Urinary bladder (tissue), 4 donors: ENCODE measurements at places on chromosomes 6 and 20.
A peak's percentile ranks its signal among the peaks of the same experiment; 100 is the strongest.

DNA sequence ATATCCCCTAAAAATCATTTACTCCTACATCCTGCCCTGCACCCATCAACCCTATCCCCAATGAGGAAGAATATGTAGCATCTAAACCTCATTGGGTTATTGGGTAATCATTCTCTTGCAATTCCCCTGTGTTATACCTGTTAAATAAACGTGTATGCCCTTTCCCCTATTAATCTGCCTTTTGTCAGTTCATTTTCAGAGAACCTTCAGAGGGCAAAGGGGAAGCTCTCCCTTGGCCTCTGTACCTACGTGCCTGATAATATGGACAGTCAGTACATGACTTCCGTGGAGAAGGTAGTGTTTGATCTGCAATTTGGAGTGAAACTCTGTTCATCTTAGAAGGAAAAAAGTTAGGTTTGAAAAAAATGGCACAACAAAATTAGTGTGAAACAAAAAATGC, 173.5 kb upstream of the RUNX2 start:
- DNase-seq: no peak

GRCh38 chr6:34015586-34015985, 130.3 kb downstream of the GRM4 start:
- DNase-seq: no peak

DNA sequence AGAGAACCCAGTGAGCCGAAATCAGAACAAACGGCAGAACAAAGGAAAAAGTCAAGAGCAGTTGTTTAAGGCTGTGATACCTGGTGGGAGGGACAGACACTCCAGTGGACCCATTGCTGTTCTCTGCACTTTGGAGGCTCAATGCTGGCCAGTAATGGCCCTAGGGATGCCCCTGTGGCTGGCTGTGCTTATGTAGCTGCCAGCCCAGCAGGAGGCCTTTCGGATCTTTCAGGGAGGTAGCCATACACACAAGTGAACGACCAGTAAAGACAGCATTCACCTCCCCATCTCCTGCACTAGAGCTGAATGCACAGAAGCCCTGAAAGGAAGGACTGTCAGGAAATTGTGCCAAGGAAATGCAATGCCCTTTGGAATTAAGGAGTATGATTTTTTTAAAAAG, 34.3 kb downstream of the GPLD1 start:
- no peak for DNase-seq

- no peak for DNase-seq
Observed at GRCh38 chr20:43460172-43460829, 2.6 kb downstream of the SRSF6 start.

DNA sequence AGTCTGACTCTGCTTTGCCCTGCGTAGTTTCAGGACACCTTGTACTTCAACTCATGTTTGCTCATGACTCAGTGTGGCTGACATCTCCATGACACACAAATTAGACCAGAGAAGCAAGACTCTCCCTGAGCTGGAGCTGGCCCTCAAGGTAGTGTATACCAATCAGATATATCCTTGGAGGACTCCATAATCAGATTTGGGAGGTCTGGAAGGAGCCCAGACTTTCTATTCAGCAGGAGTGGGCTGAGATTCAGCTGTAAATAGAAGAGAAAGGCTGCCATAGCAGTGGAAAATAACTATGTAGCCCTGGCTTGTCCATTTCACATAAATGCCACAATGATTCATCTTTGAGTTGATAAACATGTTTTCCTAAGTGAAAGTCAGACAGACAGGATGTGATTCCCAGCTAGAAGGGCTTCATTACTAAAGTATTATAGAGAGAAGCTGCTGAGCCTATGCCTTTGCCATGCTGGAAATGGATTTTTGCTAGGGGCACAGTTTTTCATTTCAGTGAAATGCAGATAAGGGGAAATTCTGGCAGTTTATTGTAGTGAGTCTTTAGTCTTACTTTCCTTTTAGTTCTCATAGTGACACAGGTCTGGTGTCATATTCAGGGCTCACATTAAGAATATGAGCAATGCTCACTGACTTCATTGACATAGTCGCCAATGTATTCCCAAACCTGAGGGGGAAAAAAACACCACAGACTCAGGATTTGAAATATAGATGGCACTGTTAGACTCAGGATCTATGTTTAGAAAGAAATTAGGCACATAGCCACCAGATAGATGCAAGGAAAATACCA, 95.3 kb downstream of the CLVS2 start:
- DNase-seq: peak; percentile 20

- no peak for DNase-seq
Observed at GRCh38 chr6:143325379-143326140, 124.9 kb downstream of the ADAT2 start.

DNA sequence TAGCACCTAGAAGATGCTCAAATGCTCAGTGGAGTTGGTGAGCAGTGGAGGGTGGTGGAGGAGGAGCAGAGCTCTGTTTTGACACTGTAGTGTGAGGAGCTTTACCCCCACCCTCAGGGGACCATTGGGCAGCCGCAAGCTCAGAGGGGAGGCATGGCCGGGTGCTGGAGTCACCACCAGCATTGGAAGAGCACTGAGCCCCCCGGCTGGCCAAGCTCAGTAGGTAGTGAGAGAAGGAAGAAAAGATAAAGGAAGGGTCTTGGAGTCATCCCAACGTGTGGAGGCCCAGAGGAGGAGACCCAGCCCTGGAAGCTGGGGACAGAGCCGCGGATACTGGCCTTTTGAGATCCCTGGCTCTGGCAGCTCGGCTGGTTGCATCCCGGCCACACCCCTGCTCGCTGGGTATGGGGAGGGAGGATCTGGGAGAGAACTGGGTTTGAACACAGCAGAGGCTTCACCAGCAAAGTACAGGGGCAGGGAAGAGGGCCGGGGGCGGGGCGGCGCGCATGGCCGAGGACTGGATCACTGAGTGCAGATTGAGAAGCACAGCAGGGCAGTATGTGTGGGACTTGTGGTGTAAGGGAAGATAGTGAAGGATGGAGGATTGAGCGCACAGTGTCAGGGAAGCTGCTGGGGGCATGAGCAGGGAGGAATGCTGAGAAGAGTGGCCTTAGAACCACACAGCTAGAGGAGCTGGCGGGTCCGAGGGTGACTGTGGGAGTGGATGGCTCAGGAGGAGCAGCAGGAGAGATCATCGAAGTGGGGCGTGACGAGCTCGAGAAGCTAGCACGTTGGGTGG, 24.4 kb downstream of the SYNDIG1 start:
- no peak for DNase-seq

DNA sequence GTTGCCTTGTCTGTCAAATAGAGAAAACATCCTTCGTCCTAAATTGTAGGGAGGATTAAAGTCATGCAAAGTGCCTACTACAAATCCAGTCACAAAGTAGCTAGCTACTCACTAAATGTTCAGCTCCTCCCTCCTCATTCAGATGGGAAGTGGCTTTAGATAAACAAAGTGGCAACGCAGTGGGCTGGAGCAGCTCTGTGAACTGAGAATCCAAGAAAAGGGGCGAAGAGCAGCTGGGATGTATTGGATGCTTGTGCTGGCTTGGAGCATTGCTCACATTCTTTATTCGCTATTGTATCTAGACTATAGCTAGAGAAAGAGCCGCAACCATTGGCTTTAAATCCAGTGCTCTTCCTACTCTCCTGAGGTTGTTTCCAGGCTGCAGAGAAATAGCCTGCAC, 10.3 kb downstream of the MOG start:
- no peak for DNase-seq

GRCh38 chr20:23084845-23085365, 1.2 kb downstream of the CD93 start:
- DNase-seq: no peak

DNA sequence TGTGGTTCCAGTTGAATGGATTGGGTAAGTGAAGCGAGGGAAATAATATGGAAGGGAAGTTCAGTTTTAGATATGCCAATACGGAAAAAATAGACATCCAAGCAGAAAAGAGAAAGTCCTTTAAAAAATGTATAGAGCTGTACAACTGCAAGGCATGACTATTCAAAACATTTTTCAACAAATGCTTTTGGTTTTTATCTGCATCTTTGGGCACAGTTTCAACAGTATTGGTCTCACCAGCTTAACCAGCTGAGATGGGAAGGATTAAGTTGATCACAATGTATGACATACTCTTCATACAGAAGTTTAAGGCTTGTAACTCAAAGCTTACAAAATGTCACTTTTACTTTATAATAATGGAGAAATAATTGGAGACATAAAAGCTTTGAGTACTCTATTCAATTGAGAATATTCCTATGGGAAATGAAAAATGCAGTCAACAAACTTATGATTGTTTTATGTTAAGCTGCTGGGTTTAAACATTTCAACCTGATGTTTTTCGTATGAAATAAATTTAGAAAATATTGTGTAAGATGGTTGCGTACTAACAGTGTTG, 16.3 kb upstream of the UTRN start:
- no peak for DNase-seq

DNA sequence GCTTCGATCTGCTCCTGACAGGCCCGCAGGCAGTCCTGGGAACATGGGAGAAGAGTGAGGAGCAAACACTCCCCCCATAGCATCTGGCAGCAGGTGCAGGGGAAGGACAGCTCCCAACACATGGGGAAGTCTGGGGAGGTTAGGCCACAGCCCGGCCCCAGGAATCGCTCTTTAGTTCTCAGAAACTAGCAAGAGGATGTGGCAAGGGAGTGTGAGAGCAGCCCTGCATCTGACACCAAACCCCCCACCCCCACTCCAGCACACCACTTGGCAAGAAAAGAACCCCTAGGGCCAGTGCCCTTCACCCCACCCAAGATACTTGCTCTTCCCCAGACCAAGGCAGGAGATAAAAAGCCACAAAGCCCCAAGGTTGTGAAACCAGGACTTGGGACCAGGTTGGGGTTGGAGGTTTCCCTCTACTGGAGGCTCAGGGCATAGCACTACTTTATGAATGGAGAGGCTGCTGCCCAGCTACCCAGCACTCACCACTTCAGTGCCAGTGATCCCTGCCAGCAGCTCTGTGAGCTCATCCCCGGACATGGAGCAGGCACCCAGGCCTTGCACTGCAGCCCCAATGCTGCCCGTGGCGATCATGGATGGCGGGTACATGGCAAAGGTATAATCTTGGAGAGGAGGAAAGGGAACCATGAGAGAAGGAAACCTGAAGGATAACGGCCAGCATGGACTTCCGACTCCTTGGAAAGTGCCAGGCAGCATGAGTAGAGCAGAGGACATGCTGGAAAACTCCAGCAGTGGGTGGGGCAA, 5.4 kb downstream of the CCND3 start:
- no peak for DNase-seq

DNA sequence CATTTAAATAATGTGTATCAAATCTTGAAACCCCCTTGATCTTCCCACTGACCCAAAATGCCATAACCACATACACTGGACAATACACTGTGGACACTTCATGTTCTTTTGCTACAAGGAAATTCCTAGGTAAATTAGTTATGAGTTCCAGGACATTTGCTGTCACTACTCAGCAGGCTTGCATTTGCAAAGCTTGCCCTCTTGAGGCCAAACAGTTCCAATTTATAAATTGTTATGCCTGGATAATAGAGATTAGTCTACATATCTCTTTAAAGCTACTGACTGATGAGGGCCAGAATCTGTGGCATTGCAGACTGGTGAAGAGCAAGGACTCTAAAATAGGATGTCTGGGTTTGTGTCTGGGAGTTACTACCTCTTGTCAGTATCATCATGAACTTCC, 17.4 kb upstream of the RAB32 start:
- DNase-seq: no peak

DNA sequence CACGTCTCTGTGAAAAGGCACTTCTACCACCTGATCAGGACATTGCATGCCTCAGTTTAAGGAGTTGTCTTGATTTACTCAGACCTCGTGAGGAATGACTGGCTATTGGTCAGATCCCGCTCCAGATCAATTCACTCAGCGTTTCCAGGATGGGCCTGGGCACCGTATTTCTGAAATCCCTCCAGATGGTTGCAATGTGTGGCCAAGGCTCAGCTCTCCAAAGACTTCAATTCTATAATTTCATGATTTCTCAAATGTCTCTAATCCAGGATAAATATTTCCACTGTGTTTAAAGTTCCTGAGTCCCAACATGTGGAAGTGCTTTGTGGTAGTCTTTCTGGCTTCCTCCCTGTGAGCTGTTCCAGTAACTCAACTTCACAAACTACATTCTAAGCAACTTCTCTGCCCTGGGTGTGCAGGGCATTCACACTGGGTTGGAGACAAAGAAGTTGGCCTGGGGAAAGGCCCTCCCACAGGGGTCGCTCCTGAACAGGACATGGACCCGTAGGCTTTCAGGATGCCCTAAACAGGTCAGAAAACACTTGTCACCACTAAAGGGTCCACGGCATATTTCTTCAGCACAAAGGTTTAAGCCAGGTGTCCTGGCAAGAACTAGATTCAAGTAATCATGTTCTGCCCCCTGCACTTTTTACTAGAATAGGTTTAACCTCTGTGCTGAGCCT, 212.1 kb downstream of the WDR27 start:
- DNase-seq: no peak
